Left colon (tissue), 2 donors: ENCODE measurements at places on chromosomes 13 and 19. TPM values are rescaled to one million over a fixed set of nuclear protein-coding genes. Genes with fewer than 3 reads are reported as not detected.

DNA sequence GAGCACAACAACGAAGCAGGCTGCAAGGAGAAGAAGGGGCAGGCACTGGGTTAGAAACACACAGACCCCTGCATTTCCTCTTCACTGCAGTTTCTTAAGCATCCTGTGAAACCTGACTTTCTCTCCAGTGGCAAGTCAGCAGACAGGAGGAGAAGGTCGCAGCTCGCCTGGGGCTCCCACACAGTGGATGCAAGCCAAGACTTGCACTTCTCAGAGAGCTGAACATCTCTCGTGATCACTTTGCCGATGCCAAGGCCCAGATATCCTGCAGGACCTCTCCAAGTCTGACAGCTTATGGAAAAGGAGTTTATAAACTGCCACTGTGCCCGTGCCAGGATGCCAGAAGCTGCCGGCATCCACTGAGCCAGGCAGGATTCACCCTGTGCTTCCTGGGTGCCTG, 18.4 kb downstream of the TMEM272 start:
- no peak for DNase-seq

GRCh38 chr13:50511877-50512341, 331.6 kb downstream of the DLEU7 start:
- DNase-seq: no peak

DNA sequence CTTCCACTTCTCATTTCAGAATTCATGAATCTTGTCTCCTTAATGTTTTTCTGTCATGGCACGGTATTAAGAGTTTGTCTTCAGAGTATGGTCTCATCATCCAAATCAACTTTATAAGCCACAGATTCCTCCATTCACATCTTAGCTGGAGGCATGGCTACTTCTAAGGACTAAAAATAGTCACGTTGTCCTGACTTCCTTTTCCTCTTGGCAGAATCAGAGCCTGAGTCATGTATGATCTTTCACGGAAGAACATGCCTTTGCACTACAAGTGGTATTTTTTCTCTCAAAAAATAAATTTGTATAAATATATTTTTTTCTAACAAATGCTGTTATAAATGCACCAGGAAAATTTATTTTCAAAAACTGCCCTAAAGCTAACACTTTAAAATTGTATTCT, 71.4 kb downstream of the ALOX5AP start:
- DNase-seq: no peak

GRCh38 chr13:34076319-34076718, 258.4 kb downstream of the RFC3 start:
- no peak for DNase-seq

DNA sequence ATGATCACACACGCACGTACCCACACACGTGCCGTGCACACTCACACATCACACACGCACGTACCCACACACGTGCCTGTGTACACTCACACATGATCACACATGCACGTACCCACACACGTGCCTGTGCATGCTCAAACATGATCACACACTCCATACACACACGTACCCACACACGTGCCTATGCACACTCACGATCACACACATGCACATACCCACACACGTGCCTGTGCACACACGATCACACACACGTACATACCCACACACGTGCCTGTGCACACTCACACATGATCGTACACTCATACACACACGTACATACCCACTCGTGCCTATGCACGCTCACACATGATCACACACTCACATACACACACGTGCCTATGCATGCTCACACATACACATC, 86.8 kb downstream of the RAB20 start:
- no peak for DNase-seq

DNA sequence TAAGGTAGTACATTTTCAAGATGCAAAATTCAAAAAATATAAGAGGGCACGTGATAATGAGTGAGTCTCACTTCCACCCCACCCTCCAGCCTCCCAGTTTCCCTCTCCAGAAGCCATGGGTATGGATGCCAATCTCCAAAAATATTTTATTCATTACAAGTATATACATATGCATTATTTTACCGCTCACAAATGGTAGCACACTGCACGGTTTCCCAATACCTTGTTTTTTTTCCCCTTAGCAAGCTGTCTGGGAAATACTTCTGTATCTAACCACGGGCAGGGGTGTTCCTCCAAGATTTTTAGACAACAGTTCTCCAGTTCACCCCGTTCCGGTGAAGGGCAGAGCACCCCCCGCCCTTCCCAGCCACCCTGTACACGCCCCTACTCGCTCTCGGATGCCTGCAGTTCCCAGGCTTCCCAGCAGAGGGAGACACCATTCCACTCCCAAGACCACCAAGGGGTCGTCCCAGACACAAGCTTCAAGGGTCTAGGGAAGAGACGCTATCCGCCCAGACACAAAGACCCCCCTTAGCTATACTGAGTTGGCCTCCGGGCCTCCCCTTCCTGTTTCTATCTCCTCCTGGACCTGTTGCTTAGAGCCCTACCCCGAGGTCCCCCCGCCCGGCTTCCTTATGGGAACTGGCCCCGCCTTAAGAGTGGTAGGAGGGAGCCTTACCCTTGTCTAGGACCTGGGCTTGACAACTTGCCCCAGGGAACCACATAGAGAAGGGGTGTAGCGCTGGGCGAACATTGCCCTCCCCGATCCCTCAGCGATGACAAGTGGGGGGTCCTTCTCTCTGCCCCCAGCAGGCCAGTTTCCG, 1.1 kb upstream of the FXYD3 start:
- peak; percentile 86 for DNase-seq

- no peak for DNase-seq
Measured at GRCh38 chr13:84500016-84500415, 617.7 kb upstream of the SLITRK1 start.

DNA sequence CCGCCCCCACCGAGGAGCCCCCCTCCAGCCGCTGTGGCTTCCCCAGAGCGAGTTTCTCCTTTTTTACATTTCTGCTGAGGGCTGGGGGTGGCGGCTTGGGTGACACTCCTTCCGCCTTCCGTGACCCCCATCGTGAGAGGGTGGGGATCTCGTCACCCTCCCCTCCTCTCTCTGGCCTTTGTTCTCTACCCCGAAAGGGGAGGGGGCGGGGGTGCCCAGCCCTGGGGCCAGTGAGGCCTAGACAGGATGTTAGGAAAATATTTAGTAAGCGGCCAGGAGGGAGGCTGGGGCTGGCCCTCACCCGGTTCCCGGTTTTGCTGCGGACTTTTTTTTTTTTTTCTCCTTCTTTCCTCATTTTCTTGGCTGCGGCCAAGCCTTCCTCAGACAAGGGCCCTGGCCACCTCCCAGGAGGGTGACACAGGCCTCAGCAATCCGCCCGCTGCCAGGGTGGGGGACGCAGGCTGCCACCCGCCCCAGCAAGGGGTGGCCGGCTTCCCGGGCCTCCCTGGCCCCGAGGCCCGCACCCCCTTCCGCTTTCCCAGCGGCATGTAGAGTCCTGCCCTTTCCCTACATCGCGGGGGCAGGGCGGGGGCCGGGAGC, 3.9 kb downstream of the MIDN start:
- peak; percentile 87 for DNase-seq

DNA sequence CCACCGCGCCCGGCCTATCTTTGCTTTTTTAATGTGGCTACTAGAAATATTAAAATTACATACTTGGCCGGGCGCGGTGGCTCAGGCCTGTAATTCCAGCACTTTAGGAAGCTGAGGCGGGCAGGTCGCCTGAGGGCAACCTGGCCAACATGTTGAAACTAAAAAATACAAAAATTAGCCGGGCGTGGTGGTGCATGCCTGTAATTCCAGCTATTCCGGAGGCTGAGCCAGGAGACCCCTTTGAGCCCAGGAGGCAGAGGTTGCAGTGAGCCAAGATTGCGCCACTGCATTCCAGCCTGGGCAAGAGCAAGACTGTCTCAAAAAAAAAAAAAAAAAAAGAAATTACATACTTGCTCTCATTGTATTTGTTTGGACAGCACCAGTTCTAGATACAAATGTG, 34.8 kb upstream of the DPRX start:
- DNase-seq: no peak

DNA sequence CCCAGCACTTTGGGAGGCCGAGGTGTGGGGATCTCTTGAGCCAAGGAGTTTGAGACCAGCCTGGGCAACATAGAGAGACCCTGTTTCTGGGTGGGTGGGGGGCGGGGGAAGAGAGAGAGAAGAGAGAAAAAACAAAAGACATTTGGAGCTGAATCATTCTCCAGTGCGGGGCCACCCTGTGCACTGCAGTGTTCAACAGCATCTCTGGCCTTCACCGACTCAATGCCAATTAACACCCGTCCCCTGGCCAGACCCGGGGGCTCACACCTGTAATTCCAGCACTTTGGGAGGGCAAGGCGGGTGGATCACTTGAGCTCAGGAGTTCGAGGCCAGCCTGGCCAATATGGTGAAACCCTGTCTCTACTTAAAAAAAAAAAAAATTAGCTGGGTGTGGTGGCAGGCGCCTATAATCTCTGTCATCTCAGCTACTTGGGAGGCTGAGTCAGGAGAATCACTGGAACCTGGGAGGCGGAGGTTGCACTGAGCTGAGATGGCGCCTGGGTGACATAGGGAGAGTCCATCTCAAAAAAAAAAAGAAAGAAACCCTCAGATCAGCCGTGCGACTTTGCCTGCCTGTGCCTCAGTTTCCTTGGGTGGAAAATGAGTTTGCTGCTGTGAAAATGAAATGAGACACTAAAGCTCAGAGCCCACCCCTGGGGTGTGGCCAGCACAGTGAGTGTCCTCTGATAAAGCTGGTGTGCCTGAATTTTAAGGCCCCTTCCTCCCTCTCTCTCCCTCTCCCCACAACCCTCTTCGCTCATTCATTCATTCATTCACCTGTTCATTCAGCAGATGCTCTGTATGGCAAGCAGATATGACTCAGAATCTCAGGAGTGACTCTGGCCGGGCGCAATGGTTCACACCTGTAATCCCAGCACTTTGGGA, 6.4 kb downstream of the KLF2 start:
- no peak for DNase-seq

GRCh38 chr19:35006342-35006998, 6.3 kb downstream of the GRAMD1A start:
- DNase-seq: peak; percentile 69

- no peak for DNase-seq
Measured at GRCh38 chr13:73731564-73731963, 402.6 kb downstream of the KLF12 start.

DNA sequence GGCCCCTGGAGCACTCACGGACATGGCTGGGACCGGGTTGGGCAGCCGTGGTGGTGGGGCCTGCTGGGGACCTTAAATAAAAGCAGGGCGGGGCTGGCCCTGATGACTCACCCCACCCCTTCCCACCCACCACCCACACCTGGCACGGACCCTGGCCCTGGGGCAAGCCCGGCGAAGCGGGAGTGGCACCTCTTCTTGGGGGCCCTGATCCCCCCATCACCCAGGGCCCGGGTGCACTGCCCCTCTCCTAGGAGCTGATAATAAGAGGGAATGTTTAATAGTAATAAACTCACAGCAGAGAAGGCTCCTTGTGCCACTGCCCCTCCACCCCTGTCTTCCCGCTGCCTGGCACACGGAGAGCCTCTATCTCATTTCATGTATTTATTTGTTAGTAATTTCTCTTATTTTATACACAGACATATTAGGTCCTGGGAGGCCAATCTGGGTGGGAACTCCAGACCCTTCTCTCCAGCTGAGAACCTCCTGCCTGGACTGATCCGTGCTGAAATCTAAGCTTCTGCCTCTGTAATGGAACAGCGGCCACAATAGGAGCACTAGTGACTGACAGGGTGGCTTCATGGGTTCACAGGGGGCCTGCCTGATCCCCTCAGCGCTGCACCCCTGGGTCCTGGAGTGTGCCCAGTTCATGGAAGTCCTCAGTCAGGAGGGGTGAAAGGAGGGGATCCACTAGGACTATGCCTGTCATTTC, at the start of gene LGALS7:
TSS of gene LGALS7 (minus strand) at position 49 of the 709 bp plus-strand sequence. CDS start at position 24, 25 bp downstream.
- no peak for DNase-seq

- no peak for DNase-seq
Measured at GRCh38 chr13:33639626-33640080, 178.3 kb upstream of the RFC3 start.

DNA sequence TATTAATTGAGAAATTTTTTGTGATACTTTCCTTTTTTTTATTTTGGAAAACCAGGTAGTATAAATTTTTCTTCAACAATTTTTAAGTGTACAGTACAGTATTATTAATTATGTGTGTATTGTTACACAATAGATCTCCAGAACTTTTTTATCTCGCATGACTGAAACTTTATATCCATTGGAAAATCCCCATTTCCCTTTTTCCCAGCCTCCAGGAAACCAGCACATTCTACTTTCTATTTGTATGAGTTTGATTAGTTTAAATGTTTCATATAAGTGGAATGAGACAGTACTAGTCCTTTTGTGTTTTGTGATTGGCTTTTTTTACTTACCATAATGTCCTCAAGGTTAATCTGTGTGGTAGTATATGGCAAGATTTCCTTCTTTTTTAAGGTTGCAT, 399.5 kb upstream of the ARGLU1 start:
- DNase-seq: no peak

DNA sequence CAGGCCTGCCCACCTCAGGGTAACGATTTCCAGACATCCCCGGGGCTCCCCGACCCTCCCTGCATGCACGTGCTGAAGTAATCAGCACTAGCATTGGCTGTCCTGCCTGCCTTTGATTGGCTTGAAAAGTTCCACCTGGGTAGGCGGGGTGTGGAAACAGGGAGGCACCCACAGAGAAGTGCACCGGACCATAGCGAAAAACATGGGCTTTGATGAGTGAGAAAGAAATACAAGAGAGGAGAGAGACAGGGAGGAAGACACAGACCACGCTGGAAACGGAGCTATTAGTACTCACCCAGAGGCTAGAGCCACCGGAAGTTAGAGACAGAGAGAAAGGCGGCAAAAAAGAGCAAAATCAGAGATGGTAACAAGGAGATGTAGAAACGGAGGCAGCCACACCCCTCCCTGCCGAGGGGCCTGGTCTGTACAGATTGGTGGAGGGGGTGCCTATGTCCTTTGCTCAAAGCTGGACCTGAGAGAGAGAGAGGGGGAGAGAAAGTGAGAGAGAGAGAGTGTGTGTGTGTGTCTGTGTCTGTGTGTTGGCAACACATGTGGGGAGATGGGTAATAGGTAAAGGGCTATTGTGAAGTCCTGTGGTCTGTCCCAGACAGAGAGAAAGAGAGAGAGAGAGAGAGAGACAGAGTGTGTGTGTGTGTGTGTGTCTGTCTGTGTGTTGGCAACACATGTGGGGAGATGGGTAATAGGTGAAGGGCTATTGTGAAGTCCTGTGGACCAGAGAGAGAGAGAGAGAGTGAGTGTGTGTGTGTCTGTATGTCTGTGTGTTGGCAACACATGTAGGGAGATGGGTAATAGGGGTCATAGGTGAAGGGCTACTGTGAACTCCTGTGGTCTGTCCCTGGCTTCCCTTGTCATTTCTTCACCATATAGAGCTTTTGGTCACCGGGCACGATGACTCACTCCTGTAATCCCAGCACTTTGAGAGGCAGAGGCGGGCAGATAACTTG, 2.9 kb downstream of the CGB3 start:
- no peak for DNase-seq

GRCh38 chr13:90500569-90500968, 846.9 kb upstream of the MIR17HG start:
- no peak for DNase-seq

IL12RB1 gene
- 3.9 TPM for total RNA-seq

SIGLEC6 gene
- 0.85 TPM for total RNA-seq

COL4A1 gene
- total RNA-seq: 19.6 TPM

CEACAM7 gene
- total RNA-seq: 2,156 TPM

KIR2DL3 gene
- not detected for total RNA-seq

AMER2 gene
- total RNA-seq: not detected

FFAR2 gene
- total RNA-seq: 1.2 TPM

TSKS gene
- 0.21 TPM for total RNA-seq

CLIP3 gene
- 3.1 TPM for total RNA-seq

ZNF528 gene
- 9.5 TPM for total RNA-seq
